ENCODE measurements at places on chromosomes 6 and 20.

GRCh38 chr6:16764188-16764950 is 3.1 kb upstream of the ATXN1 start:
- no peak for DNase-seq

GRCh38 chr6:149363154-149363553 is 36.9 kb upstream of the SUMO4 start:
- no peak for DNase-seq

DNA sequence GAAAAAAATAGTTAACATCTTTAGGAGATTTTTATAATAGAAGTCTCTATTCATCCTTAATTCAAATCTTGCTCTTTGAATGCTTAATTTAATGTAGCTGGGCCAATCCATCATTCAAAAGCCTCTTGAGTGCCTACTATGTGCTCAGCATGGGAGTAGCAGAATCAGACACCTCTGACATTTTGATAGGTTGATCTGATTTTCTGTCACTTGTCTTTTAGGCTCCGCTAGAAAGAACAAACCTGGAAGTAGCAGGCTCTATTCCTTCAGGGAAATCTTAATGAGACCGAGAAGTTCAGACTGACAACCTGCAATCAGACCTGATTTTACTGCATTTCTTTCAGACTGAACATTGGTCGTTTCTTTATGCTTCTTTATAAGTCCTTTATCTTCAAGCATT is 588.6 kb upstream of the MANEA start:
- no peak for DNase-seq

- no peak for DNase-seq
Measured at GRCh38 chr6:168315596-168315995, 4.0 kb downstream of the DACT2 start.

DNA sequence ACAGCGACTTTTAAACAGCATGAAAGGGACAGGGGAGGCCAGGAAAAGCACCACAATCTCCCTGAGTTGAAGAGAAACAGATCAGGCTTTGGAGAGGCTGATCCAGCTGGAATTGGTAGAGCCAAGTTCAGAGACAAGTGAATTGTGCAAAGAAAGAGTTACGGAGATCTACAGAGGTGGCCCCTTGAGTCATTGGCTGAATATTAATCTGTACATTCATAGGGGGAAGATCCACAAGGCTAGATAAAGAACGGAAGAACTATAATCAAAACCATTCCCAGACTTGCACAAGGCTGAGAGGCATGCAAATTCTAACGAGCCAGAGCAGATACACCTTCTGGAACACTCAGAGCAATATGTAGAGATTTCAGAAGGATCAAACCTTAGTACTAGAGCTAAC is 14.2 kb upstream of the FOXQ1 start:
- DNase-seq = no peak

DNA sequence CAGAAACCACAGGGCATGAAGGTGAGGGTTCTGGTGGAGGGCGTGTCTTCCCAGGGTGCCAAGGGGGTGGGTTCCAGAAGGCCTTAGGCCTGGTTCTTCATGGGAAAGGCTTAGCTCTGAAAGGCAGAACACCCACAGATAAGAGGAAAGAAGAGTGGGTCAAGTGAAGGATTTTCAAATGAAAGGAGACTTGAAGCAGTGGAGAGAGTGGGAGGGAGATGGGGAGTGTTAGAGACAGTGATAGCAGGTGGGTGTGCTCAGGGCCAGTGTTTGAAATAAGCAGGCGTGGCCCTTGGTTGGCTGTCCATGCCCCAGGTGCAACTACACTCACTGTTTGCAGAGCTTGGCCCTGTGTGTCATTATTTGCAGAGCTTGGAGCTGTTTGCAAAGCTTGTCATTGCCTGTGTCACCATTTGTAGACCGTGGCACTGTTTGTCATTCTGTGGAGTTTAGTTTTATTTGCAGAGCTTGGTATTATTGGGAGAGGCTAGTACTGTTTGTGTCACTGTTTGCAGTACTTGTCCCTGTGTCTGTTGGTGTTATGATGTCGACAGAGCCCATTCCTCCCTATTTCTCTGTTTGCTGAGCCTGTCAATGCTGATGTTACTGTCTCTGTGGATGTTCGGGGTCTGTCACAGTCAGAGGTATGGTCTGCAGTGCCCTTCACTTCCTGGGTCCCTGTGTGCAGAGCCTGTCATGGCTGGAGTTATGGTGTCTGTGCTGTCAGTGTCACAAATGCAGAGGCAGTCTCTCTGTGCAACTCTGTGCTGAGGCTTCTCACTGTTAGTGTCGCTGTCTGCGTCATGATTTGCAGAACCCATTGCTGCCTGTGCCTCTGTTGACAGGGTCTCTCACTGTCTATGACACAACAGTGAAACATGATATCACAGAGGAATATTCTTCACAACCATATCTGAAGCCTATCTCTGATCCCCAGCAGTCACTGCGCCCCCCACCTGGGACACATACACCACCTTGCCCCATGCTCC is 127.7 kb upstream of the LRFN2 start:
- no peak for DNase-seq

GRCh38 chr6:113982055-113982550 is 11.2 kb upstream of the HDAC2 start:
- DNase-seq = no peak

DNA sequence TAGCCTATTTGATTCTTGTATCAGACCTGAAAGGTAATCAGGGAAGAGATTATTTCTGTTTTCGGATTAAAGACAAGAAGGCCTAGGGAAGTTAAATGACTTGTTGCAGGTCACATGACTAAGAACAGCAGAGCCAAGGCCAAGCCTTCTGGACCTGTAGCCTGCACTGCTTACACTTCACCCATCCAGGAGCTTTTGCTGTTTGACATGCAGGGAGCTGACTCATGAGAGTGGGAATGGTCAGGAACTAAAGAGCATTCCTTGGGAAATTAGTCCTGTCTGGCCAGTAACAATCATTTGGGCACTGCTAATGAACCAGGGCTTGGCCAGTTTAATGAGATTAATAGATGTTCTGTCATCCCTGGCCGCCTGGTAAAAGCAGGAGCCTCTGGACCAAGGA is 46.8 kb downstream of the EIF2S2 start:
- DNase-seq = no peak

DNA sequence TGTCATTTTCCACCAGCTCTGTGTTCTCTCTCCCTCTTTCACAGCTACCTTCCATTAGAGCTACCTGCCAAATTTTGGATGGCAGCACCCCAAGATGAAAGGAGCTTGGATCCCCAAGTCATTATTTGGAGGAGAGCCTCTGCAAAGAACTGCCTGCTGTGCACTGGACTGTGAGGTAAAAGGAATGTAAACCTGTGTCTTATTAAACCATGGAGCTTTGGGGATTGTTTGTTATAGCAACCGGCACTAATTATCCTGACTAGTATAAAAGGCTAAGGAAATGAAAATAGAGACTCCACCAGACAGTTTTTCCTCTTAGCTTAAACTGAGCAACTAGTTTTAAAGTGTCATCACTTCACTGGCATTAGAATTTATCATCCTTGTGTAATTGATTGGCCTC is 191.6 kb upstream of the DTNBP1 start:
- DNase-seq = no peak

Measured in H7 (cell line).